Karpas-422 (cell line): ENCODE measurements at places on chromosomes 16 and 17.

- DNase-seq: no peak
- H3K27me3 ChIP-seq: no peaks in the 10 kb centered on the region
- H3K27ac ChIP-seq: no peak overlapping the region
Observed at GRCh38 chr17:81400154-81400977, 5.1 kb downstream of the BAHCC1 start.

DNA sequence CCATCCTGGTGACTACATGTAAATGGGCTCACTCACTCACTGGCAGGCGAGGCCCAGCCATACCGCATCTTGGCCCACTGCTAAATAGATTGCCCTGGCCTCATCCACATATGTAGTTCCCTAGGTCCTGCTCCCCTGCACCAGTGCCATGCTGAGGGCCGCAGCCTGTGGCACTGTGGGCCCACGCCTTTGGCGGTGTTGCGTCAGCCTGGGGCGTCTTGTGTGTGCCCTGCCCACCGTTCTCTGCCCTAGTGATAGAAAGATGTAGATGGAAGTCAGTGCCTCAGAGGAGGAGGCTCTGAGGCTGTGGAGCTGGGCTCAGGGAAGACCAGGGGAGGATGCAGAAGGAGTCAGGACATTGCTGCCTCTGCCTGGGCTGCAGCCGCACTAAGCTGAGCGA lies 18.9 kb downstream of the C17orf75 start:
- no peaks in the 10 kb centered on the region for H3K36me3 ChIP-seq
- H3K4me1 ChIP-seq: 0 out of 2 replicates have a peak, but pooled peaks cover 6% of the 10 kb centered on the region
- H3K27ac ChIP-seq: no peak overlapping the region
- no peak for DNase-seq
- no peaks in the 10 kb centered on the region for H3K27me3 ChIP-seq

- DNase-seq: no peak
- no peak overlapping the region for H3K27ac ChIP-seq
- no peaks in the 10 kb centered on the region for H3K4me1 ChIP-seq
- no peaks in the 10 kb centered on the region for H3K36me3 ChIP-seq
- no peaks in the 10 kb centered on the region for H3K27me3 ChIP-seq
- no peak overlapping the region for H3K4me3 ChIP-seq
Observed at GRCh38 chr17:2723997-2724783, 12.6 kb upstream of the CLUH start.

DNA sequence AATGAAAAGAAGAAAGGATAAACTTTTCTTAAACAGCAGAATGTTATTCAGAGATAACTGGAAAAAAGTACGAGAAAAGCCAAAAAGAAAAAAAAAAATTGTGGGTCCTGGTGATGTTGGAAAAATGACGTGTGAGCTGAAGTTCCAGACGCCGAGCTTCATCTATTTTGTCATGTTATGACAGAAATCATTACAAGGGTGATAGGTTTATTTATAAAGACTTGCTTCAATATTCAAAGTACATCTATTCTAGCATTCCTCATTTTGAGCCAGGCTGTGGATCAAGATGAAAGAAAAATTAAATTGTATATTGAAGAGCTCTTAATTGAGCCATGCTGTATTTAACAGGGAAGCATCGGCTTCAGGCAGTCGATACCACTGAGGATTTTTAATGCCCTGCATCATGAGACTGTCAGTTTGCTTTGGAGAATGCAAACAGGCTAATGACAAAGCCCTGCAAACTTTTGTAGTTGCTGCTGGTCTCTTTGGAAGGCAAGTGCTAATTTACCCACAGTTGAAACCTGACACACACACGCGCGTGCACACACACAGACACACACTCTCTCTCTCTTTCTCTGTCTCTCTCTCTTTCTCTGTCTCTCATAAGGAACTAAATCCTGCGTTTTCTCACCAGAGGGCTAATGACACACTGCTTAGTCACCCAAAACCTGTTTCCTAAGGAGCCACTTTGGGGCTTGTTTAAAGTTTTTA lies 110.7 kb downstream of the WWOX start:
- no peaks in the 10 kb centered on the region for H3K27me3 ChIP-seq
- H3K4me1 ChIP-seq: peaks cover 9% of the 10 kb centered on the region
- H3K36me3 ChIP-seq: no peaks in the 10 kb centered on the region

DNA sequence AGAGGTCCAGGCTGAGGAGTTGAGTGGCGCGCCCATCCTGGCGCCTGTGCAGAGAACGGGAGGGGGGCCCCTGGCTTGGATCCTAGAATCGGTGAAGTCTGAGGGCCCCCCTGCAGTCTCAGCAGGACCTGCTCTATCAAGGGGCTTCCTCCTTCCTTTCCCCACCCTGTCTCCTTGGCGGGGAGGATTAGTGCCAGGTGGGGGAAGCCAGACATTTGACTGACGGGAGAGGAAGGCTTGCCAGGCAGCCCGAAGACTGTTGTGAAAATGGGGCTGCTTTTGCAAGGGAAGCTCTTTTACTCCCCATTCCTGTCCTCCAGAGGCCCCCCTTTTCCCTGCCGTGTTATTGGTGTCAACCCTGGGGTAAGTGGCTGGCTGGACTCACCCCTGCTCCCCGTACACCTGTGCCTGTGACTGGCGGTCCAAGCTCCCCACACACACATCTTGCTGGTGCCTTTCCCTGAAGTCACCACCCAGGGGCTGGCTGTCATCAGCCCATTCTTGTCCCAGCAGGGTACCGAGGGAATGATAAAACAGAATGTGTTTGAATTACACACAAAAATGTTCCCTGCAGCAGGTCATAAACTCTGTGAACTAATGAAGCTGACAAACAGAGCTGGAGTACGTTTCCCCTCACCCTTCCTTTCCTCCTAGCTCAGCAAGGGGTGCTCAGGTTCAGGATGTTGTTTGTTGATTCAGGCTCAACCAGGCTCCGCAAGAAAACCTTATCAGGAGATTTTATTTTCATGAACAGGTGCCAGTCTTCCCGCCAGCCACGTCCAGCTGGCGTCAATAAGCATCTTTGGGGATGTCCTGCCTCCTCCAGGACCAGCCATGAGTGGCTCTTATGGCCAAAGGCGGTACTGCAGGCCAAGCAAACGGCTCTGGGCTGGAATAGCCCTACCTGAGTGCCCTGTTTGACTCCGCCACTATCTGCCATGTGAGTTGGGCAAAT lies 4.4 kb upstream of the ARMC7 start:
- no peak overlapping the region for H3K27ac ChIP-seq
- H3K36me3 ChIP-seq: no peaks in the 10 kb centered on the region
- H3K27me3 ChIP-seq: no peaks in the 10 kb centered on the region; the same call in 1 of the 2 replicates
- H3K4me3 ChIP-seq: no peak overlapping the region
- peak; percentile 84 for DNase-seq
- H3K4me1 ChIP-seq: peaks cover 22% of the 10 kb centered on the region

DNA sequence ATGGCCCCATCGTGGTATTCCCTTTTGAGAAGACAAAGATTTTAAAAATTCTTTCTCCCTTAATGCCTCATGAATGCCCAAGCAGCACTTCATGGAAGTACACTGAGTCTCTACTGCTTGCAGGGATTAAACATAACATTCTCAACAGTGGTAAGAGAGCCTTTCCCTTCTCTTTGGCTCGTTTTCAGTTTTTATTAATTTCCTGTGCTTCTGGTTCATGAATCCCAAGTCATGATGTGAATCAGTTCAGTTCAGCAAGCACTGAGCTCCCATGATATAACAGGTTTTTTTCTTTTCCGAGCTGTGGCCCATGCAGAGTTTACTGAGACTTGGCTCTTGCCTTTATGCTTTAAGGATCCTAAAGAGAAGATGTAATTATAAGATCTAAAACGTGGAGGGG lies 175.3 kb downstream of the WWOX start:
- no peaks in the 10 kb centered on the region for H3K4me1 ChIP-seq
- no peak for DNase-seq
- no peak overlapping the region for H3K27ac ChIP-seq

DNA sequence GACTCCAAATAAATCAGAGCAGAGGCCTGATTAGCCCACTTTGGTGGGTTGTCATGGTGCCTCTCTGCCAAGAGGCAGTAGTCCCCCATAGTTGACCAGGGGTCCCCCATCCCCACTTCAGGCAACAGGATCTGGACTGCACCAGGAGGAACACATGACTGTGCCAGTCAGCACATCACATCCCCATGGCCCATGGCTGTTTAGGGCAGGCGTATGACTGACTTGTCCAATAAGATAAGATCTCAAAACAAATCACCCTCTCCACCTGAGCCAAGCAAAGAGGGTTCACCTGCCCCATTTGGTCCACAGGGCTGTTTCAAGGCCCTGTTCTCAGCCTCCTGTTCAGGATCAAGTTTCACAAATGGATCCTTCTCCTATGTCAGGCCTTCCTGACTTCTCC lies 93.3 kb downstream of the C16orf78 start:
- no peak overlapping the region for H3K4me3 ChIP-seq
- peaks cover 48% of the 10 kb centered on the region for H3K4me1 ChIP-seq
- no peaks in the 10 kb centered on the region for H3K36me3 ChIP-seq
- no peak for DNase-seq
- no peak overlapping the region for H3K27ac ChIP-seq
- H3K27me3 ChIP-seq: no peaks in the 10 kb centered on the region

DNA sequence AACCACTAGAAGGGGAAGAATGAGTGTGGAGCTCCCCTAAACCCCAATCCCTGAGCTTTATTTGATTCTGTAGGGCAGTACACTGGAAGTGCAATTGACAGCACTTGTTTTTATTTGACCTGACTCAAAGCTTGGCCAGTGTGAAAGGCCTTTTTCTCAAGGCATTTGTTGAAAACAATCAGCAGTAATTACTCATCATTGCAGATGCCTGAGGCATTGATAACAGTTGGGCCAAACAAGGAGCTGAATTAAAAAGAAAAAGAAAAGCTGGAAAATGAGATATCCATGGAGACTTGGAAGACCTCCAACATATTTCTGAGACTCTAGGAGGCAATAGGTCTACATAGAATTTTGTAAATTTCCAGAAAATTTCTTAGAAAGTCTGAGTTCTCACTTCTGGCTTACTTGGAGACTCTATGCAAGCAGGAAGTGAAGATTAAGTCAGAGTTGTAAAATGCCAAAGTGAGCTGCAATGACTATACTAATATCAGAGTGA lies 200.8 kb upstream of the KCNJ16 start:
- no peak for DNase-seq
- H3K27ac ChIP-seq: no peak overlapping the region
- no peaks in the 10 kb centered on the region for H3K36me3 ChIP-seq
- H3K4me3 ChIP-seq: no peak overlapping the region

DNA sequence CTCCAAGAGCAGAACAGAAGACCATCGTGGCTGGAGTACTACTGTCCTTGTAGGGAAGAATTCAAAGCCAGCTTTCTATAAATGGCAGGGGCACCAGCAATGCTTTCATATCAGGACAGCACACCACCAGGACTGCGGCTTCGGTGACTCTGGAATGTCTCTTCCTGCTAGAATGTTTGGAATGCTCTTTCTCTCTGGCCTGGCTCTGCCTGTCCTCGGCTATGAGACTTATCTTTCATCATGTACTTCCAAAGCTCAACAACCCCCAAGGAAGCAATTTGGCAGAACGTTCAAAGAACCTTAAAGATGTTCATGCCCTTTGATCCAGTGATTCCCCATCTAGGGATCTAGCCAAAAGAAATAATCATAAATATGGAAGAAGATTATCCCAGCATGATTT lies 52.7 kb upstream of the NOG start:
- DNase-seq: no peak
- H3K4me1 ChIP-seq: peaks cover 31% of the 10 kb centered on the region
- no peaks in the 10 kb centered on the region for H3K36me3 ChIP-seq

DNA sequence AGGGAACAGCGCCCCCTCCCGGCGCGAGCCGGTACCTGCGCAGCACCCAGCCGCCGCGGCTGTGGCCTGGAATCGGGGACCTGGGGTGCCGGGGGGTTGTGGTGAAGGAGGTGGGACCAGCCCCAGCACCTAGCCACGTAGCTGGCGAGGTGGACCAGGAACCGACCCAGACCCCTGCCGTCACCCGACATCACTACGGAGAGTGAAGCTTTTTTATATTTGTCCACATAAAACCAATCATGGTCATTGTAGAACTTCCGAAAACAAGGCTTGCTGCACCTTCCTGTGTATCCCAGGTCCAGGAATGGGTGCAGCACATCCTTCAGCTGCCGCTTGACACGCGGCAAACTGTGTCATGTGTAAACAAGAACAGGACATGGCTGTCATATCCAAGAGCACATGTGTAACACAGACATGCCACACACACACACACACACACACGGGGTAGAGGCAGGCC lies 1.3 kb downstream of the HBQ1 start:
- H3K36me3 ChIP-seq: no peaks in the 10 kb centered on the region
- no peak overlapping the region for H3K27ac ChIP-seq
- H3K4me3 ChIP-seq: no peak overlapping the region

DNA sequence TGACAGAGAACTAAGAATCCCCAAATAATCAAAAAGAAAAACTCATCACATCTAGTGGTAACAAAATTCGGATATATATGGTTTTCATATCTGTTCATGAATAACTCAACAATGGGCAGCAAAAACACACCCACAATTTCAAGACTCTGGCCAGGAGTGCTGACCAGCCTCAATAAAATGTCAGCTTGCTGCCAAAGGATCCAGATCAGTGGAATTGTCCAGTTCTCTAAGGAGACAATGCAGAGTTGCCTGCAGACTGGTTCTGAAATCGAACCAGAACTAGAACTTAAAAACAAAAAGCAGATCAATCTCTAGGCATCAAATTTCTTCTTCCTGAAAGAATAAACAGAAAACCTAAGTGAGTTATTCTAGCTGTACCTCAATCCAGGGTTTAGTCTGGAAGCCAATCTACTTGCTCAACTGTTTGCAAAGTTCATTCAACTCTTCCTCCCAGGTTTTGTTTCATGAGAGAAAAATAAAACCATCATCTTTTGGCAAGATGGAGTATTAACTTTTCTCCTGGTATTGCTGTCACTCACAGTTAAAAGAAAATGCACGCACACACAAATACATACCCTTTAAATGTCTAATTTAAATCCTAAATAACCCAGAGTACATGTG lies 61.0 kb downstream of the CFDP1 start:
- no peak overlapping the region for H3K4me3 ChIP-seq
- H3K4me1 ChIP-seq: peaks cover 20% of the 10 kb centered on the region
- H3K36me3 ChIP-seq: peaks cover 2% of the 10 kb centered on the region; the same call in 1 of the 2 replicates

DNA sequence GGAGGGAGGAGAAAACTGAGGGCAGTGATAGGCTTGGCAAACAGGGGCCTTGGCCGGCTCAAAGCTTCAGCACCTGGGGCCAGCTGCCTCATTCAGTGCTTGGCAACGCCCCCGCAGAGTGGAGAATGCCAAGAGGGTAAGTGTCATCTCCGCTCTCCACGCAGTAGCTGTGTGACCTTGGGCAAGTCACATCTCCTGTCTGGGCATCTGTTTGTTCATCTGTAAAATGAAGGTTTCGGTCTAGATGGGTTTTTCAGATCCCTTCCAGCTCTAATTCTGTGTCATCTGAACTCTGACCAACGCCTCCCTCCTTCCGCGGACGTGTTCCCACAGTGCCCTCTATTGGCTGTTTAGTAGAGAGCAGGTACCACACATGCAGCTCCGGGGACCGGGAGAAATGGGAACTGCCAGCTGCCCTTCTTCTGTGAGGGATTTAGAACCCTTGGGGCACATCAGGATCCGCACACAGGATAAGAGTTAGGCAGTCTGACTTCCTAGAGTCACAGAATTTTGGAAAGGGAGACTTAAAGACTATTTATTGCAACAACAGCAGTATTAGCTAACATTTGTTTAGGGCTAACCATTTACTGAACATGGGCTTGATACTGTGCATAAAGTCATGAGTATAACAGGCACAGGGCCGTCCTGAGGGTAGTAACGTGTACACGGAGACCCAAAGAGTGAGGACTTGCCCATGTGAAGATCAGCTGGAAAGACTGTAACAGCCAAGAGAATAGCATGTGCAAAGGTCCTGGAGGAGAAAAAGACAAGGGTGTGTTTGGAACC lies 26.8 kb downstream of the GP2 start:
- H3K27ac ChIP-seq: no peak overlapping the region
- no peaks in the 10 kb centered on the region for H3K27me3 ChIP-seq
- no peak overlapping the region for H3K4me3 ChIP-seq
- H3K36me3 ChIP-seq: no peaks in the 10 kb centered on the region
